ENCODE measurements at places on chromosomes 5 and 9.

DNA sequence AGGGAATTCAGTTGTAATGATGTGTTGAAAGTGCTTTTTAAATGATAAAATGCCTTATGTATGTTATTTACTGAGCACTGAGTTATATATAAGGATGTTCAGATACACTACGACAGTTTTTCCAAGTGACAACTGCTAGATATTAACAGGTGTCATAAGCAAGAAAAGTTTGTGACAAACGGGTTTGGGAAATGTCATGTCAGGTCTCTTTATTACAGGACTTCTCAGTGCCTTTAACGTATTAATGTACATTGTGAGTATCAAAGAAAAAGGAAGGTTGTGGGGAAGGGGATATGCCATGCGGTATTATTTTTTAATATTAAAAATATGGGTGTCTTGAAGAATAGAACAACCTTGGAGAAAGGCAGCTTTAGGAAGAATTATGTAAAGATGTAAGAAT, 56.4 kb downstream of the RAI14 start:
- DNase-seq: no peak

DNA sequence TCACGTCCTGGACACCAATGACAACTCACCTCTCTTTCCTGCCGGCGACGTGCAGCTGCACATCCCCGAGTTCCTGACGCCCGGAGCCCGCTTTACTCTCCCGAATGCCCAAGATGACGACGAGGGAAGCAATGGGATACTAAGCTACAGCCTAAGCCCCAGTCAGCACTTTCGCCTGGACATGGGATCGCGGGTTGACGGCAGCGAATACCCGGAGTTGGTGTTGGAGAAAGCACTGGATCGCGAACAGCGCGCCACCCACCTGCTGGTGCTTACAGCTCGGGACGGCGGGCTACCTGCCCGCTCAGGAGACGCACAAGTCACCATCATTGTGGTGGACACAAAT, 1.1 kb downstream of the PCDHAC1 start:
- no peak for DNase-seq

- no peak for DNase-seq
Measured at GRCh38 chr5:78627175-78627574, 21.4 kb downstream of the LHFPL2 start.

GRCh38 chr9:15293804-15294316, 13.2 kb downstream of the TTC39B start:
- no peak for DNase-seq

GRCh38 chr9:99373912-99374311, 151.8 kb downstream of the SEC61B start:
- DNase-seq: peak; percentile 11

- DNase-seq: no peak
Measured at GRCh38 chr5:22998362-22998761, 145.2 kb upstream of the CDH12 start.

DNA sequence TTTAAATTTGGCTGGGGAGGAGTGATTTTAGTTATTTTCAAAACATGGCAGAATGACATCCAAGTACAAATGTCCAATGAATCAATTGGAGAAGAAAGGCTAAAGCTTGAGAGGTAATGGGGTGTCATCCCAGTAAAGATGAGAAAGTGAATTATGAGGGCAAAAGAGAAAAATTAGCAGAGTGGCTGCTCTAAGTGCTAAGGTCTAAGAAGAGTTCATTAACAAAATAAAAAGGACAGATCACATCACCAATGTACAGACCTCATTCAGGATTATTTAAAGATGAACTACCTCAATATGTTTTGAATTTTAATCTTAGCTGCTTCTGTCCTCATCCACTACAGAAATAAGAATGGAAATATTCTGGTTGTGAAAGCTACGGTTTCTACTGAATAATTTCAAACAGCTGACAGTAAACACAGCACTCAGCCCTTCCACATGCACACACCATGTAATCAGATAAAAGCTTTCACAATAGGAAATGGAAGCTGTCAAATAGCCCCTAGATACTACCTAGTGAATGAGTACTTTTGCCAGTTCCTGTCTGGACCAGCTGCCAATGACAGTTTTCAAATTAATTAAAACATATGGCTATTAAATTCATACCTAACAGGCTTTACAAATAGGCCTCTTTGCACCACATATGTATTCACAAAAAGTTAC, 171.5 kb downstream of the SSBP2 start:
- DNase-seq: peak; percentile 1

- DNase-seq: no peak
Measured at GRCh38 chr5:151086905-151087360, 6.1 kb upstream of the TNIP1 start.

DNA sequence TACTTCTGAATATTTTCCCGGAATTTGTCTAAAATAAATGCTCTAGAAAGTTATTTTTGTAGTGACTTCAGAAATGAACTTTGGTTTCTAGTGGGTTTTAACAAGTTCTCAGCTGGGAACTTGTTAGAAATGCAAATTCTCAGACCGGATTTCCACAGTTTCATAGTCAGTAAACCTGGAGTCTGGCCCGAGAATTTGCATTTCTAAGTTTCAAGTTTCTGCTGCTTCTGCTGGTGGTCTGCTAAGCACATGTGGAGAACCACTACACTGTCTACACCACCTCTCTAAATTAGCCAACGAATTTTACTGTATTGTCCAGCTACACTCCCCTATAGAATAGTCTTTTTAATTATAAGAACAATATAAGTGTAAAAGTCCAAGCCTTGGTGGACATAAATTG, 208.0 kb downstream of the CHSY3 start:
- no peak for DNase-seq

- DNase-seq: no peak
Measured at GRCh38 chr5:175434800-175435199, 9.2 kb downstream of the DRD1 start.

GRCh38 chr5:143445776-143446175, 42.3 kb upstream of the NR3C1 start:
- DNase-seq: no peak

GRCh38 chr5:111439473-111440075, 72.8 kb downstream of the STARD4 start:
- no peak for DNase-seq

GRCh38 chr9:89384783-89385182, 66.5 kb downstream of the SECISBP2 start:
- DNase-seq: no peak

DNA sequence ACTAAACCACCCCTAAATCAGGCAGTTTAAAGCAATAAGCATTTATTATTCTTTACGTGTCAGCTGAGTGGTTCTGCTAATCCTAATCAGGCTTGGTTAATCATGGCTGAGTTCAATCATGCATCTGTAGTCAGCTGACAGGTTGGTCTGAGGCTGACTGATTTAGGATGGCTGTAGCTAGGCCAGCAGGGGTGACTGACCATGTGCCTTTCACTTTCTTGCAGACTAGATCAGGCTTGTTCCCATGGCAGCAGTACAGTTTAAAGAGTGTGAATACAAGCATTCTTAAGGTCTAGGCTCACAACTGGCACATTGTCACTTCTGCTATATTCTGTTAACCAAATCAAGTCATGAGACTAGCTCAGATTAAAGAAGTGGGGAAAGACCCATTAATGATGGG, 16.1 kb upstream of the MPDZ start:
- no peak for DNase-seq

GRCh38 chr9:91150998-91151717, 210.6 kb downstream of the AUH start:
- no peak for DNase-seq

DNA sequence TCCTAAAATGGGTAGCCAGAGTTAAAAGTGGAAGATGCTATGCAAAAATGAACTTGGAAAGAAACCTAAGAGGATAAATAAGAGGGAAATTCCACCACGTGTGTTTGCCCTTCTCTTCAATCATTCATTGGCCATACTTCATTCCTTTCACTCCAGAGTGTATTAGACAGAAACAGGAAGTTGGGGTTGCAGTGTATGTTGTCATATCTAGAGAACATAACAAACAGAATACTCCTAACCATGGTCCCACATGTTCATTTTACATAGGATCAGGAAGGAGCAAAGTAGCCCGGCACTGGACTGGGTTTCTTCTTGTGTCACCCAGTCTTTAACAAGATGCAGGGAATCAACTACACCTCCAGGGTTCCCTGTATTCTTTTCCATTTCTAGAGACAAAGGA, 7.6 kb upstream of the GPBP1 start:
- no peak for DNase-seq

GRCh38 chr9:111597852-111598732, 1.4 kb downstream of the PTGR1 start:
- DNase-seq: peak; percentile 28

- DNase-seq: no peak
Measured at GRCh38 chr5:65359569-65359968, 122.2 kb downstream of the ADAMTS6 start.

- no peak for DNase-seq
Measured at GRCh38 chr5:122936088-122936487, 90.7 kb downstream of the SNX24 start.

- DNase-seq: no peak
Measured at GRCh38 chr5:89280103-89281037, 397.4 kb upstream of the MEF2C start.

- peak; percentile 70 for DNase-seq
Measured at GRCh38 chr5:83957188-83957587, 236.5 kb upstream of the HAPLN1 start.

GRCh38 chr5:15807871-15808270, 307.9 kb downstream of the FBXL7 start:
- no peak for DNase-seq

DNA sequence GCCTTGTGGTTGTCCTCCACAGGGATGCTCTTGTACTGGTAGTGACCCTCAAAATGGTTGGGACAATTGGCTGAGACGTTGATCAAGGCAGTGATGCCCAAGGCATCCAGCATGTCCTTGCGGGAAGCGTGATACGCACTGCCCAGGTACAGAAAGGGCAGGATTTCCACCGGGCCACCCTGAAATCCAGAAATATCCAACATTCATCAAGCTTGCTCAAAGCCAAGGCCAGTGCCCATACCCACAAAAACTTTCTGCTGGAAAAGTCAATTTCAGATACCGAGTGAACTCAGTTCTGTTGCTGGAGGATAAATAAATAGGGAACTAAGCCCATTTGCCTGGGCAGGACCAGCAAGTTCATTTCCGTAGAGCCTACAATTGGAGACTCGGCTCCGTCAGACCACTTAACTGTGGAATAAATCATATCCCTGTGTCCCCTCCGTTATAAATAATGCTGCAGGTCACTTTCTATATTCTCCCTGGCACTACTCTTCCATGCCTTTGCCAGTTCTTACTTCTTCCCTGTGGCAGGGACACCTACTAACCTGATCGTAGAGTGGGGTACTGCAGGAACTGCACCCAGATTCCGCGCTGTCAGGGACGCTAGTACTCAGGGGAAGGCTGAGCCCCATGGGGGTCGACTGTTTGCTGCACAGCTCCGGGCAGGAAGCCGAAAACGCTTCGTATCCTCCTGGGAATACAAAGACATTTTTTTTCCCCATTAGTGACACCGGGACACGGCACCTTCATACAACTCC, 1.2 kb downstream of the DUSP1 start:
- DNase-seq: peak; percentile 46

- no peak for DNase-seq
Measured at GRCh38 chr5:144638787-144639186, 468.1 kb downstream of the KCTD16 start.

DNA sequence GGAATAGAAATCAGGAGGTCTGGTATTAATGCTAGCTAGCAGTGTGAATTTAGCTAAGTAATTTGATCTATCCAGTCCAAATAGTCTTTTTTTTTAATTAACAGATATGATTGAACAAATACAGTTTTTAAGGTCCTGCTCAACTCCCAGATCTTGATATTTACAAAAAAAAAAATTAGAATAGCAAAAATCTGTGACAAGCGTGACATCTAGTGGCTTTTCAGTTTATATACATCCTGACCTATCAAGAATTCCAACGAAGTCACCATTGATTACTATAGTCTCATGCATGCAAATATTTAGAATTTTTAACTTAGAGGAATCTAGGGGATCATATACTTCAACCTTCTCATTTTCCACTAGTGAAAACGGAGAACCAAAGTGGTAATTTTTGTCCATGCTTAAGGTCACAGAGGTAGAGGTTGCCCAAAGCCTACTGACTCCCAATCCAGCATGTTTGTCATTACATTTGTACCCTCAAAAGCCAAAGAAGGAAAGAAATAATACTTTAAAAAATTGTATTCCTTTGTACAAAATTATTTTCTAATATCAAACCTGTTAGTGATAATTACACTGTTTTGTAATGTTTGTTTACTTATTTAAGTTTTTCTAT, 17.6 kb upstream of the TARS1 start:
- DNase-seq: no peak

DNA sequence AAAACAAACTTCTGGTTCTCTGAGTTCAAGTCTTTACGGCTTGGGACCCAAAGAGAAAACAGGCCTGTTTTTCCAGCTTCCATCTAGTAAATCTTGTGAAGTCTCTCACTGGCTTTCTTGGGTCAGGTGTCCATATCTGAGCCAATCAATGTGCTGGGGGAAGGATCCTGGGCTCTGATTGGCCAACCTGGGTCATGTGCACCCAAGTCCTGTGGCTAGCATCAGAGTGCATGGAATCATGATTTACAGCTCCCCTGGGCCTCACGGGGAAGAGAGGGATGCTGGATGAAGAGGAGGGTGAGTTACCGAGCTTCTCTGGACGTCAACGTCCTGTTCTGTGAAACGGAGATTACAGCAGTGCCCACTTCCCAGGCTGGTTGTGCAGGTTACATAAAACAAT, 19.4 kb downstream of the CXCL14 start:
- no peak for DNase-seq

- no peak for DNase-seq
Measured at GRCh38 chr5:163373436-163374084, 63.8 kb upstream of the CCNG1 start.

DNA sequence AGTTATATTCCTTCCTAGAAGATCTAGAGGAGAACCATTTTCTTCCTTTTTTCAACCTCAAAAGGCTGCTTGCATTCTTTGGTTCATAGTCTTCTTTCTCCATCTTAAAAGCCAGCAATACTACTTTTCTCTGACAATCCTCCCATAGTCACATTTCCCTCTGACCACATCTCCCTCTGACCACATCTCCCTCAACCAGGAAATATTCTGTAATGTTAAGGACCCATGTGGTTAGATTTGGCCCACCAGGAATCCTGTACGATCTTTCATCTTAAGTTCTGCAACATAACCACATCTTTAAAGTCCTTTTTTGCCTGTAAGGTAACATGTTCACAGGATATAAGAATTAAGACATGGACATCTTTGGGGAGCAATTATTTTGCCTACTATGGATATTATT, 179.4 kb upstream of the SPEF2 start:
- DNase-seq: no peak

- DNase-seq: no peak
Measured at GRCh38 chr5:150787656-150788055, 9.1 kb downstream of the SMIM3 start.
